ENCODE measurements at places on chromosomes 5 and 9. TPM values are rescaled to one million over a fixed set of nuclear protein-coding genes. Genes with fewer than 3 reads are reported as not detected.

The DEPDC1B gene
- 19.1 TPM for total RNA-seq

The SARDH gene
- total RNA-seq = 0.09 TPM

The FAM221B gene
- not detected for total RNA-seq

The PURA gene
- total RNA-seq = 5.7 TPM

The MAT2B gene
- 54.8 TPM for total RNA-seq

The LHX3 gene
- 0.12 TPM for total RNA-seq

The SERF1A gene
- 2.3 TPM for total RNA-seq

The TTLL11 gene
- total RNA-seq = 3.6 TPM

The DOCK8 gene
- total RNA-seq = 0.32 TPM

All from A549 treated with CpdA at 1 μM for 4 hours (cell line).